Lower leg skin (tissue), 4 donors: ENCODE measurements at places on chromosomes 4 and X.

GRCh38 chr4:151806511-151806927 is 45.7 kb upstream of the GATB start:
- no peak for DNase-seq

GRCh38 chrX:143634309-143634662 is 1.6 kb downstream of the SLITRK4 start:
- no peak for DNase-seq

DNA sequence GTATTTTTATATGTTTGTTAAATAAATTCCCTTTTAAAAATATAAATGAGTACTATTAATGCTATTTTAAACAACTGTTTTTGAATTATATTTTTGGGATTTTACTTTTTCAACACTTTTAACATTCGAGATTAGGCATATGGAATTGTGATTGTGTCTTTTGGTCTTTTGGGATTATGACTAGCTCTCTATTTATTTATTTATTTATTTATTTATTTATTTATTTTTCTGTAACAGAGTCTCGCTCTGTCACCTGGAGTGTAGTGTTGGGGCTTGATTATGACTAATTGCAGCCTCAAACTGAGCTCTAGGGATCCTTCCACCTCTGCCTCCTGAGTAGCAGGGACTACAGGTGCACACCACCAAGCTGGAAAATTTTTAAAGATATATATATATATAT is 1101.6 kb downstream of the FAM133A start:
- DNase-seq: no peak

- no peak for DNase-seq
Observed at GRCh38 chrX:118350706-118351105, 4.8 kb downstream of the WDR44 start.

- no peak for DNase-seq
Observed at GRCh38 chr4:113675731-113676697, 85.5 kb downstream of the CAMK2D start.

- no peak for DNase-seq
Observed at GRCh38 chr4:138104284-138104680, 137.9 kb downstream of the SLC7A11 start.

DNA sequence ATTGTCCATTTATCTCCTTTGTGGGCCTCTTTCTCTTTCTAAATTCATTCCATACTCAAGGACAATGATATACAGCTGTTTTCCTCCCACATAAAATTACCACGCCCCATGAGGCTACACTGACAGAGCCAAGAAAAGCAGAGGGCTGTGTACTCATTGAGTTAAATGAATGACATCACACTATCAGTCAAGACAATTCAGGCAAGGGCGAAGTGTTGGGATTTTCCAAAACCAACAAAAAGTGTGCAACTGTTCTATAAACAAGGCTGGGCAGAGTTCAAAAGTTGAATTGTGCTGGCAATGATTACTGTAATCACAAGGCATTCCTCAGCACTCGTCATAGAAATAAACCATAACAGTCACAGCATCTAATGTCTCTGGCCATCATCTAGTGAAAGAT is 799.6 kb upstream of the DIAPH2 start:
- no peak for DNase-seq

DNA sequence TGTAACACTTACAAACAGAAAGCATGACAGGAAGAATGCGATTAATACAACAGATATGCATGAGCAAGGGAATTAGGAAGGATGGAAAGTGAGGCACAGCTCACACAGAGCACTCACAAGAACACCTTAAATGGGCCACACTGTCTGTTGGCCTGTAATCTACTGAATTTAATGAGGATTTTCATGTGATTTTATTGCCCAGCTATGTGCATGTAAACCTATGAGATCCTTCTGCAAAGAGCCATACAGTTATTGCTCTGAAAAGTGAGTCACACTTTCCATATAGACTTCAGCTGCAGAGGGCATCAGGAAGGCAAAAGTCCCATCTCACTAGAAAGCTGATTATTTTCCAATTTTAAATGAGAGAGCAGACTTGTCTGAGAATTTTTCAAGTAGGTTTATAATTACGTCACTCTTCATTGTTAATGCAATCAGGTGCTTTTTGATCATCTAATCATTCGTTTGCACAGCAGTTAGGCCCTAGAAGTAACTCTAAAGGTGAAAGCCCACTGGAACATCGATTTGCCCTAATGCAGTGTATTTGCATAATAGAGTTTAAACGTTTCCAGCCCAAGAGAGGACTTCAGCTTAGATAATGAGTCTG is 832.7 kb upstream of the INTU start:
- DNase-seq: no peak

DNA sequence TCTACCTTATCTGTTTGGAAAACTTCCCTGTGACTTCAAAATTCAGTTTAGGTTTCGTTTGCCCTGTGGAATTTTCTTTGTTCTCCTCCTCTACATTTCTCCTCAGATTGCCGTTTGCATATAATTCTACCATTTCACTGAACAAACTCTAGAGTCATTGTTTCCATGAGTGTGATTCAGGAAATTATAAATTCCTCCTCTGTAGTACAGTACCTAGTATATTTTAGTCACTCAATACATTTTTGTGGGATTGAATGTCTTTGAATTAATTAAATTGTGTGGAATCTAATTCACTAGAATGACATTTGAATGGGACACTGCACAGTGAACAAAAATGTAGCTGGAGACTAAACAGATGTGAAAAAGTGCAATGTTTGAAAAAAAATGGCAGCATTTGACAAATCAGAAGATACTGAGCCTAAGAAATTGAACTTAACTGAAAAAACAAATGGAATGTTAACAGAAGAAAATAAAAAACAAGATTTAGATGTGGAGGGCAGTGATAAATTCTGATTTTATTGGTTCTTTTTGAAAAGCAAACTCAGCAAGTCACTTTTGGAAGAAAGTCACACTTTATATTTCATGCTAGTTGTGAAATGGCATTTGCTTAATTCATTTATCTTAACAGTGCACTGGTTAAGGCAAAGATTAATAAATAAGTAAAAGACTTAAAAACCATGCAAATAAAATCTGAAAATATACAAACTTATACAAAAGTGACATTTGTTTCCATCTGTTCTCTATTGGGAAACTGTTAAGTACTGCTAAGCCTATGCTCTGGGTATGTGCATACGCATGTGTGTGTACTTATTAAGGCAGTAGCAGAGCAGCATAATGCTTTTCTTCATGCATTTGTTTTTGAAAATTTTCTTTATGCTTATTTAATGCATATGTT is 512.3 kb downstream of the FAT4 start:
- DNase-seq: no peak

DNA sequence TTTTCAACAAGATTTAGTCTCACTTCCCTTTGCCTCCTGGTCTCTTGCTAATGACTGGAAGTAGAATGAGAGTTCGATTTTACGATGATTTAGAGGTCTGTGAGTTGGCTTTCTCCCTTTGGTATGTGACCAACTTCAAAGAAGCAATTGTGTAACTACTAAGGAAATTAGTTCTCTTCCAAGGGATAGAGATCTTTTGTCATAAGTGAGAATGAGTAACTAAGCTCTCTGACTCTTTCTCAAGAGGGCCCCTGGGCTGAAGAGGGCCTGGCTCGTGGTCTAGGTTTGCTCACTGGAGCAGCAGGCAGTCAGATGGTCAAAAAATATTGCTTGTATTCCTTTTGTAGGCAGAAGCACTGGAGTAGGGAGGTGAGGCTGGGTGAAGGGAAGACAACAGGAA is 176.3 kb downstream of the ENOX2 start:
- no peak for DNase-seq

GRCh38 chr4:89249313-89249712 is 58.3 kb downstream of the GPRIN3 start:
- DNase-seq: no peak

GRCh38 chr4:105714071-105714521 is 5.5 kb downstream of the GSTCD start:
- no peak for DNase-seq

DNA sequence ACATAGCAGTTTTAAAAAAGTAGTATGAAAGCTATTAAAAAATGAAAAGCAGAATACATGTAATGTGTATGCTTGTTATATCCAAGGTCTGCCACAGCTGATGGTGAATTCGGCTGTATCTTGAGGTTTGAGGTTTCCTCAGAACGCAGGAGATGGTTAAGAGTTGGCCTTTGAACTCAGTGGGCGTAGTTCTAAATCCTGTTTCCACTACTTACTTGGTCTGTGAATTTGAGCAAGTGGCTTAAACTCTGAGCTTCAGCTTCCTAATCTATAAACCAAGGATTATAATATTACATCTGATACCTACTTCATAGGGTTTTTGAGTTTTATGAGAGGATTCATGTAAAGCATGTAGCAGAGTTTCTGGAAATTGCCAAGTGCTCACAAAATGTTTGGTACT is 125.2 kb downstream of the STIM2 start:
- no peak for DNase-seq
